M059J (cell line): ENCODE measurements at places on chromosomes 3 and 15. TPM values are rescaled to one million over a fixed set of nuclear protein-coding genes. Genes with fewer than 3 reads are reported as not detected.

DNA sequence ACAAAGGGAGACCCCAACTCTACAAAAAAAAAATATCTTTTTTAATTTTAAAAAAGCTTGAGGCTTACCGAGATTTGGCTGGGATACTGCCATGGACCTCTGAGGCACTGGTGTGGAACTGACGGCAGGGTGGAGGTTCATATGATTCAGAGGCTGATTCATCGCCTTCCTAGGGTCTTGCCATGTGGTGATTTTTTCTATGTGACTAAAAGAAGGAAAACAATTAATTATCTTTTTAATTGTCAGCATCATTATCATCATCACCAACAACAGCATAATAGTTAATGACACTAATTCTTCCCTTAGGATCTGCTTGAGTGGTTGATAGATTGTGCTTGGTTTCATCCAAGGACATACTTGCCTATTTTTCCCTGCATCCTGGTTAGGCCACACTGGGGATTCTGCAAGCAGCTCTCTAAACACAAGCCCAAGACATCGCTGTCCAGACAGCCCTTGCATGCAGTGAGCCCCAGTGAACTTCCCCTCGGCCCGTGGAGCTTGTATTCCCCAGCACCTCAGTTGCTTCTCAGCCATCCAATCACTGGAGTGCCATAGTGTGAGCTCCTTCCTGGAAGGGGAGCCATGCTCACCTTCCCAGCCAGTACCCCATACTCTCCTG lies 84.9 kb downstream of the WWTR1 start:
- DNase-seq: peak; percentile 86

DNA sequence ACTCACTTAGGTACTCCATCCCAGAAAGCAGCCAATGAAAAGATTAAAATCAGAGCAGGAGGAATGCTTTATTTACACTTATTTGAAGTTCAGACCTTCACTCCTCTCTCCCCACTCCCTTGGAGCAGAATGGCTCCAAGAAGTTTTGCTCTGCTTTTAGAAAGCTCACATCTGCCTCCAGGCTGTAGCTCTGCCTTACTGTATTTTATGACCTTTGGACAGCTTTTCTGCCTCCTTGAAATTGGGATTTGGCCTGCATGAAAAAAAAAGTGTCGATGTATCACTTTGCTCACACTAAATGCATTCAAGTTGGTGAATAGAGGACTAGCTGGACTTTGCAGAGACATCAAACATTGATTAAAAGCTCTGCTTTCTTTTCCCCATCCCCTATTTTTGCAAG lies 95.3 kb downstream of the SLC9A9 start:
- no peak for DNase-seq

- no peak for DNase-seq
Measured at GRCh38 chr3:32553459-32553858, 17.2 kb downstream of the DYNC1LI1 start.

DNA sequence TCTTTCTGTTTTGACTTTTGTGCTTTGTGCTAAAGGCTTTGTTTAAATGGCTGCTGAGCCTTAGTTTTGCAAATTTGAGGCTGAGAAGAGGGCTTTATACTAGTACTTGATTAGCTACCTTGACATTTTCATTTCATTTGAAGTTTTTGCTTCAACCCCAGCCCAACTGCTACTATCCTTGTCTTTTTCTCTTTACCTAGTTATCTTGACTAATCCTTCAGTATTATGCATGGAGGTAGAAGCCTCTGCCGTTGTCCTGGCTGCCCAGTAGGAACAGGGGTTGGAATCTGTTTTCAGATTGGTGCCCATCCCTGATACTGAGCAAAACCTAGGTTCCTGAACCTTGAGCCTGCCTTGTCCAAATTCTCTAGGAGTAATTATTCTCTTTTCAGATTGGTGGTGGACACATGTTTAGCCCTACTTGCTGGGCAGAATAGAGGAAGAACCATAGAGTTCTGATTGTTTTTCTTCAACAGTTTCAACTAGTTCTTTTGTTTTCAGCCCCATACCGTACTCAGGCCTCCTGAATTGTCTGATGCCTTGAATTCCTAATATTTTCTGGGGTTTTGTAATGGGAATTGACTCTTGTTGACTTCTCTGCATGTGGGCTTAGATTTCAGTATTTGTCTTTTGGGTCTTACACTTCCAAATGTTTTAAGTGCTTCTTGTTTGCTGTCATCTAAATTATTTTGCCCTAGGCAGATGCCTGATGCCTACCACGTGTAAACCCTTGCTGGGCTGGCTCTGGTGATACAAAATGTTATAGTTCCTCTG lies 143.2 kb downstream of the DOCK3 start:
- peak; percentile 37 for DNase-seq

GRCh38 chr15:25170113-25170731 lies 215.4 kb downstream of the SNRPN start:
- no peak for DNase-seq

DNA sequence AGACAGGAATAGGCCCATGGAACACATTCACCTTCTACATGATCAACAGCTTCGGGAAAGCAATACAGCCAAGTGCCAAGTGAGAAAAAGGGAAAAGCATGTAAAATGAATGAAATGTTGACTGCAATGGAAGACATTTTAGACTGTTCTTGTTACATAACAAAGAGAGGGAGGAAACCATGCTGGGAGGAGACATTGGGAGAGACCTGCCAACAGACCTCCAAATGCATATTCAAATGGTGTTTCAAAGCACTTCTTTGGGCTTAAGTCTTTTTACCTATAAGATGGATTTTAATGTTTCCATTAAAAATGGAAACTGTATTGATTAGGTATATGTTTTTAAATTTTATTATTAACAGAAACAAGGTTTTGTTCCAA lies 350.0 kb upstream of the THBS1 start:
- no peak for DNase-seq

GRCh38 chr3:100169201-100169920 lies 55.1 kb upstream of the FILIP1L start:
- DNase-seq: no peak

GRCh38 chr3:183577346-183577745 lies 21.8 kb upstream of the KLHL6 start:
- no peak for DNase-seq

GRCh38 chr3:67037615-67038014 lies 39.5 kb downstream of the KBTBD8 start:
- no peak for DNase-seq

GRCh38 chr3:62187022-62187431 lies 186.3 kb downstream of the FEZF2 start:
- DNase-seq: no peak

GRCh38 chr15:29636140-29636539 lies 186.1 kb downstream of the TJP1 start:
- no peak for DNase-seq

DNA sequence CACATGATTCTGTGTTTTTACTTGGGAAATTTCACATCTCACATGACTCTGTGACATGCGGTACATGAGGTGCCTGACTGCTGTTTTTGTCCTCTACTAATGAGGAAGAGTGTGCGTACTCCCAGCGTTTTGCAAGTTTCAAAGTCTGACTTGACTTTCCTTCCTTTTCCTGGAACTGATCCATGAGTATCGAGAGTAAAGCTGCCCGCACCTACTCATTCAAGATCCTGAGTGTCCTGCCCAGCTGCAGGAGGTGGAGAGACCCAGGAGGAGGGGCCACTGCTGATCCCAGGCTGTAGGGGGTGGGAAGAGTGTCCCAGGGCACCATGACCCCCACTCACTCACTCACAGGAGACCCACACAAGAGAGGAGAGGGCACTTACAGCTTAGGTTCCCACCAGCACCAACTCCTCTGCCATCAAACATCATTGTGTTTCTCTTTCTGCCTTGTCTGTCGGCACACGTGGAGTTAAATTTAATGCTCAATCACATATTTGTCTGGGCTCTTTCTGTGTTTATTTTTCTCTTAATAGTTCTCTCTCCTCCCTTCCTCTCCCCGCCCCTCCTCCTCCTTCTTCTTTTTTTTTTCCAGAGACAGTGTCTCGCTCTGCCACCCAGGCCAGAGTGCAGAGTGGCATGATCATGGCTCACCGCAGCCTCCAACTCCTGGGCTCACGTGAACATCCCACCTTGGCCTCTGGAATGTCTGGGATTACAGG lies 1.4 kb downstream of the CCR5AS start:
- DNase-seq: no peak

- no peak for DNase-seq
Measured at GRCh38 chr15:53535886-53536285, 223.6 kb downstream of the WDR72 start.

- no peak for DNase-seq
Measured at GRCh38 chr15:93801206-93801605, 430.2 kb upstream of the MCTP2 start.

GRCh38 chr3:4029135-4029534 lies 229.9 kb downstream of the LRRN1 start:
- DNase-seq: no peak

DNA sequence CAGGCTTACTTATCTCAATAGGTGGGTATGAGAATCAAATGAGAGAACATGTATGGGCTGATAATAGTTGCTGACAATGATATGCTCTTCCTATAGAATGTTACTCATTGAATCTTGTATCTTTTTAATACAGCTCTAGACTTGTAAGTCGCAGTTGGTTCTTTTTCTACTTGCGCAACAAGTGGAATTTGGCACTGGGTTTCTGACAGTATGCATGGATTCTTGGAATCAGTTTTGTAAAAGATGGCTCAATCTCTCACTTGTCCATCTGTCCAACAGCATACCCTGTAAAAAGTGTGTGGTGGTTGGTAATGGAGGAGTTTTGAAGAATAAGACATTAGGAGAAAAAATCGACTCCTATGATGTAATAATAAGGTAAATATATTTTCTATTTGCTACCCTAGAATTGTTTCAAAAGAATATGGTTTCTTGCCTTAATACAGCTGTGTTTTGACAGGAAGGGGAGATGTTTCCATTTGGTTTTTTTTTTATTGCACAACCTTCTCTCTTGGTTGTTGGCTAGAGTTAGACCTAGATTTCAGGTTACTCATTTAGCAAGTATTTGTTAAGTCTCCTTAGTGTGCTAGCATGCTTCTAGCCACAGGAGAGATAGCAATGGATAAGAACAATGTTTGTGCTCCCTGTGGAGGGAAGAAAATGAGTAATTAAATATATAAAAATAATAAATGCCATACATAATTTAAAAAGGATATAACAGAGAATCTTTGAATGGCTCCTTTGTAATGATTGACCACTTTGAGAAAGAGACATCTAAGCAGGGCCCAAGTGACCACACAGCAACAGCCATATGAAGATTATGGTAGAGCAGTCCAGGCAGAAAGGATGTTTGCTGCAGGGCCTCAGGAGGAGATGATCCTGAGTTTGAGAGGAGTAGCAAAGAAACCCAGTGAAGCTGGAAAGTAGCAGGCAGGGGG lies 21.8 kb downstream of the ST3GAL6 start:
- DNase-seq: peak; percentile 90

- peak; percentile 58 for DNase-seq
Measured at GRCh38 chr3:142977399-142977728, 13.9 kb upstream of the PAQR9 start.

DNA sequence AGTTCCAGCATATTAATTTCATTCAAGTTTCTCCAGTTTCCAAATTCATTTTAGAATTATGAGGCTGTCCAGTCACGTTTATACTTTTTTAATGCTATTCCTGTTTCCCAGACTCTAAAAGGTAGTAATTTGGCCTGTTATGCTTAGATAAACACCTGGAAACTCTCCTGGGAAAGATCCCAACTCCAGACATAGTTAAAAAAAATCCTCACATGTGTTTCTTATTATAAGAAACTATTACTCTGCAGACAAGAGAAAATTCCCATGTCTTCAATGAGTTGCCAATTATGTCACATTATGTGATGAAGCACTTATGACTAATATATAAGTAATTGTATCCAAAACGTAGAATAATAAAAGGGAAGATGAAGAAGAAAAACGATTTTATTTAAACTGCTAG lies 137.1 kb upstream of the TMC3 start:
- no peak for DNase-seq

DNA sequence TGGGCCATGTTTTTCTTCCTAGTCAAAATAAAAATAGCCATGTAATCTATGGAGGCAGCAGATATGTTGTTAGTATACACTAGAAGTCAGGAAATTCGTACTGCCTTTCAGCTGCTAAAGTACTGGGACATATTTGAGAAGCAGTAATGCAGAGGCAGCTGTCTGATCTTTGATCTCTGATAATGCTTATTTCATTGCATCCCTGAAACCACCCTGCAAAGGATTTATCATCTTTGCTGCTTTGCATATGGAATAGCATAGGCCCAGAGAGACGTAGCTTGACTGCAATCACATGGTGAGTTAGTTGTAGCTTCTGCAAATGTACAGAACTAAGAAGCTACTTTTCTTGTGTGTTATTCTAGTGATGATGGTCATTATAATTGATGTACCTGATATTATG lies 52.4 kb downstream of the RBM6 start:
- DNase-seq: no peak

- no peak for DNase-seq
Measured at GRCh38 chr15:93414576-93415231, 325.7 kb upstream of the RGMA start.

- DNase-seq: no peak
Measured at GRCh38 chr3:106514431-106514830, 645.6 kb upstream of the CBLB start.

GRCh38 chr3:9760779-9761505 lies 8.8 kb downstream of the CAMK1 start:
- no peak for DNase-seq

GRCh38 chr3:88882121-88882520 lies 225.3 kb upstream of the EPHA3 start:
- no peak for DNase-seq

- no peak for DNase-seq
Measured at GRCh38 chr3:122947738-122948137, 79.8 kb downstream of the SEMA5B start.

- no peak for DNase-seq
Measured at GRCh38 chr3:102125994-102126368, 276.7 kb downstream of the NFKBIZ start.

GRCh38 chr3:136995652-136996051 lies 37.9 kb downstream of the IL20RB start:
- DNase-seq: no peak

GRCh38 chr3:44988073-44988472 lies 12.0 kb downstream of the EXOSC7 start:
- DNase-seq: no peak

- DNase-seq: no peak
Measured at GRCh38 chr15:64947211-64947610, 35.5 kb downstream of the ANKDD1A start.

GRCh38 chr3:141942006-141942405 lies 65.6 kb downstream of the ATP1B3 start:
- DNase-seq: no peak

- DNase-seq: peak; percentile 11
Measured at GRCh38 chr3:147651107-147651778, 242.1 kb downstream of the ZIC1 start.

GRCh38 chr15:51837792-51838251 lies 8.4 kb downstream of the TMOD3 start:
- DNase-seq: no peak

GRCh38 chr3:179652447-179653095 lies at the start of gene USP13:
USP13 (plus strand) TSS chr3:179653040; CDS start chr3:179653226, 186 bp downstream.
- peak; percentile 85 for DNase-seq

The SNTN gene
- 0.10 TPM in 1 of 2 replicates, not detected in the other for total RNA-seq

The ANKUB1 gene
- not detected in 2 replicates for total RNA-seq

The ERICH6 gene
- total RNA-seq: 0.07 TPM in 1 of 2 replicates, not detected in the other

The NR1I2 gene
- total RNA-seq: not detected in 2 replicates

The PIF1 gene
- total RNA-seq: 9.0 and 11.1 TPM in 2 replicates

The TTLL13 gene
- total RNA-seq: 0.42 TPM in 1 of 2 replicates, not detected in the other

The XIRP1 gene
- 0.12 and 0.59 TPM in 2 replicates for total RNA-seq

The CHL1 gene
- total RNA-seq: not detected in 2 replicates

The CIDEC gene
- not detected in 2 replicates for total RNA-seq

The RBPMS2 gene
- 0.91 TPM in 1 of 2 replicates, not detected in the other for total RNA-seq

The MORC1 gene
- total RNA-seq: 0.02 TPM in 1 of 2 replicates, not detected in the other
